ENCODE measurements at places on chromosomes 12 and 14.

DNA sequence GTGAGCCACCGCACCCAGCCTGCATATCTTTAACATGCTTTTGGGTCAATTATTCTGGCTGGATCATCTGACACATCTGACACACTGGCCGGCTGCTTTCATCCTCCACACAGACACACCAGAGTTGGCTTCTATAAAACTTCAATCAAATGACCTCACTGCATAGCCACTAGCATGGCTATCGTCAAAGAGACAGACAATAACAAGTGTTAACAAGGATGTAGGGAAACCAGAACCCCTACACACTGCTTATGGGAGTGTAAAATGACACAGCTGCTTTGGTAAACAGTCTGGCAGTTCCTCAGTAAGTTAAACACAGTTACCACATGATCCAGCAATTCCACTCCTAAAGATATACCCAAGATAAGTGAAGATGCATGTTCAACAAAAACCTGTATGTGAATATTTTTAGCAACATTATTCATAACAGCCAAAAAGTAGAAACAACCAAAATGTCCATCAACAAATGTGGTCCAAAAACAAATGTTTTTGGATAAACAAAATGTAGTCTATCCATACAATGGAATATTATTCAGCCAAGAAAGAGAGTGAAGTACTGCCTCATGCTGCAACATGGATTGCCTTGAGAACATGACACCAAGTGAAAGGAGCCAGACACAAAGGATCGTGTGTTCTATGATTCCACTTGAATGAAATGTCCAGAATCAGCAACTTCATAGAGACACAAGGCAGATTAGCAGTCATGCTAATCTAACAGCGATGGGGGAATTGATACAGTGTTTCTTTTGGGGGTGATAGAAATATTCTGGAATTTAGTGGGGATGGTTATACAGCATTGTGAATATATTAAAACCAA is 10.1 kb downstream of the KDM2B start:
- no peak for DNase-seq

- DNase-seq, result no peak
Measured at GRCh38 chr12:76288218-76288617, 60.0 kb downstream of the BBS10 start.

- DNase-seq, result no peak
Measured at GRCh38 chr12:31965090-31965489, 5.9 kb downstream of the RESF1 start.

DNA sequence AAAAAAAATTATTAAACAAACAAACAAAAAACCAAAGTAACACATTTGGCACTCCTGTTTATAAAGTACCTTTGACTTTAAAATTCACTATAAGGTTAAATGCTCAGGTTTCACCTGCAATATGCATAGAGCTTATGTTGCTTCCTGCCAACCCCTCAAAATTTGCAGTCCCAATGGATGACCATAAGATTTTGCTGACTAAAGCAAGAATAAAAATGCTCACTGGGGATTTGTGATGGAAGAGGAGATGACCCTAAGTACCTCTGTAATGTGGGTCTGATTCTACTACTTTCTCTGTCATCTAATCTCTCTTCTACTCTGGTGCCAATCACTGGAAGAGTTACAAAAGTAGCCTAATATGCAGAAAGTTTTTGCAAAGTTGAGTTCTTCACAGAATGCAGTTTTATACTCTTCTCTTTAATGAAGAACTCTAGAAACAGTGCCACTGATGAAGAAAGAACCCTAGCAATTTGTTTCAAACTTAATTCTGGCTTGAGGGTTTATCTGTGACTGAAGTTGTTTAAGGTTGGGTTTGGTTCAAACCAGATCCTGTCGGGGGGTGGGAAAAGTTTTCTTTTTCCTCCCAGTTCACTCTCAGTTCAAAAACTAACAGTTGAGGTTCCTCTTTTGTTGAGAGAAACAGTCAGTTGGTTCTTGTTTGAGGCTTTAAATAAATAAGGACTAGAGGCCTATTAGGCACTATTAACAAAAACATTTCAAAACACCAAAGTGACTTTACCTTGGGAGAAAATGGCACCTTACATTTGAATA is 10.9 kb downstream of the WASHC3 start:
- no peak for DNase-seq

DNA sequence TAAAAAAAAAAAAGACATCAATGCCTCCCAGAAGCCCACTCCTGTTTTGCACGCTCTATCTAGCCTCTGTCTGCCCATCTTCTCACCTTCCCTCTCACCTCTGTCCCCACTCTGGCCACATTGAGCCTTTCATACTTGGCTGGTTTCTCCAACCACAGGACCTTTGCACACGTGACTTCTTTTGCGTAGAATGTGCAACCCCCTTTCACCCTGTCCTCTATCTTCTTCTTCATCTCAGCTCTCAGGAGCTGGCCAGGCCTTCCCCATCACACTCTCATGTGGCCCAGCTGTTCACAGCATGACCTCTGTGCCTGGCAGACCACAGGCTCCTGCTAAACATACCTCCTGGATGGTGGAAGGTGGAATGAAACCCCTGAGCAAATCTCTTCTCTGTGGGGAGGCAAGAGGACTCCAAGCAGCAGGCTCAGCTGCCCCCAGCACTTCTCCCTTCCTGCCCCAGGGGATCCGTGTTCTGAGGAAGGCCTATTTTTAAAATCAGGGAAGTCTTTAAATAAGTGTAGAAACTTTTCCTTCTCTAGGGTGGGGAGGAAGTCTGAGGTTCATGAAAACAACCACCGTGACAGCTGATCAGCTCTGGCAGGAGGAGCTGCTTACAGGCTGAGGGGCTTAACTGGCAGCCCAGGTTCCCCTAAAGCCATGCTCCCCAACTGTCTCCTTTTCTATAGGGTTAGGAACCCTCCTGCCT is 11.6 kb downstream of the HVCN1 start:
- DNase-seq, result no peak

DNA sequence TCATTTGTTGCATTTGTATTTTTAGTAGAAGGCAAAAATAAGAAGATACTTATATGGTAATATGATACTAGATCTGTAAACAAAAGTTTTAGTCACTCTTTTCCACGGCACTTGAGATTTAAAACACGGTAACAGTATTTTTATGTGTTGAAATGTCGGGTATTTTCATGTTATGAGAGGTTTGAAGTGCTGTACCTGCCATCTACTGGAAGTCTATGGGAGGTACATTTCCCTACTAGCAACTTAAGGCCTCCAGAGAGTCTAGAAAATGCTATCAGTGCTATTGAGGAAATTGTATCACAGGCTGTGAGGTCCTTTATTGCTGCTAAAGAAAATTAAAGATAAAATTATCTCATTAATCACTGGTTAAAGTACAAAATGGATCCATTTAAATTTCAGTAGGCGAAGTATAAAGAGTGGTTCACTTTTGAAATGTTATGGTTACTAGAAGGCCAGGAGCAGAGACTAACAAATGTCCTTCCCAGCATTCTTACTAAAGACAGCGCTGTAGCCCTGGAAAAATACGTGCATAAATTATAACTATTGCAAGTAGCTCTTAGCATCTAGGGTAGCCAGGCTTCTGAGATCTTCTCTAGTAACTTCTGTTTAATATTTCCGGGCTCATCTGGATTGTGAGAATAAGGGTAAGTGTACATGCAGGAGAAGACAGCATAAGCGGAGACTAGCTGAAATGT is 77.6 kb upstream of the PRKD1 start:
- no peak for DNase-seq

DNA sequence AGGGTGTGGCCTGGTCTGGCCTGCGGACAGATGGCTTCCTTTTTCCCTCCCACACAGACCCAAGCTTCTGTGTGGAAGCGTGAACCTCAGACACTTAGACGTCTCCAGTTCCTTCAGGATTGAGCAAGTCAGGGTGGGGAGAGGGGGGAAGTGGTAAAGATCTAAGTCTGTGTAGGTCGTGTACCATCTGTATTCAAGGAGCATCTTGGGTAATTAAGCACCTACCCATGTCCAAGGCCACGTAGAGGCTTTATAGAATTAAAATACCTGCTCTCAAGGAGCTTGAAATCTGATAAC is 1.7 kb downstream of the AVIL start:
- no peak for DNase-seq

- no peak for DNase-seq
Measured at GRCh38 chr12:117098361-117099217, 627 bp downstream of the TESC start.

GRCh38 chr14:39433452-39433813 is 1.2 kb upstream of the FBXO33 start:
- DNase-seq, result no peak

DNA sequence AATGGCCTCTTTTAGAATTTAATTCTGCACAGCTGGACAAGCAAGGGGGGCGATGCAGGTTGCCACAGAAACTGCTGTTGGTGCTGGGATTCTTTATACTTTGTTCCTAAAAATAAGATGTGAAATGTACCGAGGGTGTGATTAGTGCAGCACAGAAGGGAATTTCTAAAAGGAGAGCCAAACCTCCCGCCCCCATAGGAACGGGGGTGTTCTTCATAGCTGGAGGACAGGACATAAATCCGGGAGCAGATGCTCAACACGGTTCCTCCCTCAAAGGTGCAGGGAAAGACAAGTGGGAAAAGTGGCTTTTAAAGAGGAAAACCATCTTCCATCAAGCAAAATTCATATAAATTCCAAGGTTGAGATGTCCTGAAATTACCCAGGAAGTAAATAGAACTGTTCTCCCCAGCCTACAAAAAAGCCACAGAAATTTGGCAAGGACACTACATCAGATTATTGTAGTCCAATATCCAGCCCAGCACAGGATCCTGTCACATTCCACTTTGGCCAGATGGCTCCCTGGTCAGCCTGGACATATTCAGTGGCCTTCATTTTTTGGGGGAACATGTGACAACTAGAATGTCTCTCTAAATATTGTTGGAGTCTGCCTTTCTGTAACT is 51.4 kb upstream of the TMX1 start:
- DNase-seq, result no peak

DNA sequence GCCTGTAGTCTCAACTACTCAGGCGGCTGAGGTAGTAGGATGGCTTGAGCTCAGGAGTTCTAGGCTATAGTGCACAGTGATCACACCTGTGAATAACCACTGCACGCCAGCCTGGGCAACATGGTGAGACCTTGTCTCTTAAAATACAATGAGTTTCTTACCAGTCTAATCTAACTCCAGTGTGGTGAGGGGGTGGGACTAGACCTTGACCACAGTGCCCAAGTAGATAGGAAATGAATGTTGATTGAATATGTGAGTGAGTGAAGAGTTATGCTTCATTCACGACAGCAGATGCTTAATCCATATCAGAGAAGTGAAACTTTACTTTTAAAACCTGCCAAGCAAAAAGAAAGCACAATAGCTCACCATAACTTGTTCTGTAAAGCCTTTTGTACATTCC is 11.2 kb upstream of the AK7 start:
- no peak for DNase-seq

DNA sequence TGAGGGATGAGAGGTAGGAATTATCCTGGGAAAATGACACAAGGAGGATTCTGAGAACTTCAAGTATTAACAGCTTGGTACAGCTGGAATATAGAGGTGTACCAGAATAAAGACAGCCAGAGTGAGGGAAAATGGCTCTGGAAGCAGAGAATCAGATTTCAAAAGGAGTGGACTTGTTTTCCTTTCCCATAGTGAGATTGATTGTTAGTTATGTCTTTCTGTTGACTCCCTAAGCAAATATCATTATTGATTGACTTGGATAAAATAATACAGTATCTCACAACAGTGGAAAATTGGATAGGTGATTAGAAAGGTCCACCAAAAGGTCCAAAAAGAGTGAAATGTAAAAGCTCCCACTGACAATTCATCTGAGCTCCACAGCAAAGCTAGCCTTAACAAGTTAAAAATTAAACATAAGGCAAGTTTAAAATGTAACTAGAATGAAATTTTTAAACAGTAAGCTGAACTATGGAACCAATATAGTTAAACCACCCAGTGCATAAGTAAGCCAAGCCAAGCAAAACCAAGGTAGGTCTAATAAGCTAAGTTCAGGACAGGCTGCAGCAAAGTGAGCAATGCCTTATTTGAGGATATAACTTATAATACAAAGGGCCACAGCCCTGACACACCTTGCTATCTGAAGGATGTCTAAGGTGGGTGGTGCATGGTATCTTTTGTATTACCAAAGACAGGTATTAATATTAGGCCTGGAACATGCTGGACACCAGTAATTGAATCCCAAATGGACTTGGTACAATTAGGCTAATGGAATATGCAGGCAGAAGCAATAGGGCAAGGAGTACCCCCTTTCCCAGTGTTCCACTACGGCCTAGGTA is 21.8 kb downstream of the ENTPD5 start:
- DNase-seq, result no peak

- DNase-seq, result no peak
Measured at GRCh38 chr12:128753438-128753837, 70.3 kb downstream of the SLC15A4 start.

GRCh38 chr14:30193101-30193500 is 265.5 kb upstream of the PRKD1 start:
- no peak for DNase-seq

GRCh38 chr14:99239661-99240092 is 32.3 kb downstream of the BCL11B start:
- DNase-seq, result no peak

GRCh38 chr12:69484428-69484827 is 14.2 kb downstream of the FRS2 start:
- no peak for DNase-seq

DNA sequence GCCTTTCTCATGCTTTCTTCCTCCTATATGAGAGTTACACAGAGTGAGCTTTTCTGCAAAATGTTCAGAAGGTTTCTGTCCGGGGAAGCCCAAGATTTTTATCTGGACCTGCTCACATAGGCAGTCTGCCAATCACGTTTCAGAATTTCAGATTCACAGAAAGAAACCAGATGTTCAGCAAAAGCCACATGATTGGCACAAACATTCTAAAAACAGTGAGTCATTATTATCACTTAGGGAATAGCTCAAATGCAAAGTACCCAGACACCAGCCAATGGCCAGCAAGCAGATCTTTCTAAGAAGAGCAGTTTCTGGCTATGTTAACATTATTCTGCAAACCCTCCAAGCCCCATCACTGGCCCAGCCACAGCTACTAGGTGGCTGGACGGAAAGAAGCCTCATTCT is 1558.5 kb upstream of the TMEM132C start:
- no peak for DNase-seq

GRCh38 chr14:99699085-99699760 is 15.1 kb downstream of the CYP46A1 start:
- no peak for DNase-seq

- DNase-seq, result no peak
Measured at GRCh38 chr14:103124501-103125001, 1.3 kb downstream of the TNFAIP2 start.

GRCh38 chr12:127121494-127122084 is 1145.4 kb upstream of the TMEM132C start:
- DNase-seq, result no peak

All from stimulated activated CD4-positive, alpha-beta T cell treated with anti-CD3 and anti-CD28 coated beads, TNF-alpha, amount 100 ng/mL, for 1 hour (primary cell).